ENCODE measurements at places on chromosomes 1 and 21.
A peak's percentile ranks its signal among the peaks of the same experiment; 100 is the strongest.

- peak; percentile 56 for DNase-seq
Observed at GRCh38 chr1:184386312-184387068, at the start of gene C1orf21. TSS of gene C1orf21 (plus strand) at chr1:184387029. CDS start at chr1:184477510, 90,481 bp downstream.

DNA sequence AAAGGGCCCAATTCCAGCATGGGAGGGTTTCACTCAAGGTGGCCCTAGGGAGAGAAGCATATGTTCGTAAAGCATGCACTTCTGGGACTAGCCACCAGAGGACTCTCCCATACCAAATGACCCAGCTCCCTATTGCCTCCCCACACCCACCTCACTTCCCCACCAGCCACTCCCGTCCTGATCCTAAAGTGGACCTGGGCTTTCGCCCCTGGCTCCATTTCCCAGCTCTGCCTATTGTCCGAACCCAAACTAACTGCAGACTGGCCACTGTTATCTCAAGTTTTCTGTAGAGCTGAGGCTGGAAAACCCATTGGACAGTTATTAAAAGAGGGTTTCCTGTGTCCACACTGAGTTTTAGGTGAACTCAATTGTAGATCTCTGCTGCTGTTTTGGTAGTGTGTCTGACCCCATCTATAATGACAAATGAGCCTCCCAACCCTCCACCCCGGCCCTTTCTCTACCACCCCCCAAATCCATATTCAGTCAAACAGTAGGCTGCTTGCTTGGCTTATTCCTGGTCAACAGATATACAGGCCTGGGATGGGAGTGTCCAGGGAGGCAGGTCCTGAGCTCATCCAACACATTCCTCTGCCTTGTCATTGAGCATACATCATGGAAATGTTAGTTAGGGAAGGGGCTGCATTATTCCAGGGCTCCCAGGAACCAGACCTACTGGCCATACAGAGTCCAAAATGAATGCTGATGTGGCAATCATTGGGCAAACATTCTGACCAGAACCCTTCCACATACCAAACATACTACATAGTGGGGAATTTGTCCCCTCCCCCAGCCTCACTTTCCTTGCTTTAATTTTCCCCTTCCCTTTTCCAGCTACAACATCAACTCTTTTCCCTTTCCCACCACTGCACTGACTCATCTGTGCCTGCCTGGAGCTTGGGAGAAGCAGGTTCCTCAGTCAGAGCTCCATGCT lies 59.2 kb downstream of the ABCA4 start:
- DNase-seq, result no peak

- no peak for DNase-seq
Observed at GRCh38 chr1:152009691-152010090, 16.0 kb upstream of the S100A10 start.

DNA sequence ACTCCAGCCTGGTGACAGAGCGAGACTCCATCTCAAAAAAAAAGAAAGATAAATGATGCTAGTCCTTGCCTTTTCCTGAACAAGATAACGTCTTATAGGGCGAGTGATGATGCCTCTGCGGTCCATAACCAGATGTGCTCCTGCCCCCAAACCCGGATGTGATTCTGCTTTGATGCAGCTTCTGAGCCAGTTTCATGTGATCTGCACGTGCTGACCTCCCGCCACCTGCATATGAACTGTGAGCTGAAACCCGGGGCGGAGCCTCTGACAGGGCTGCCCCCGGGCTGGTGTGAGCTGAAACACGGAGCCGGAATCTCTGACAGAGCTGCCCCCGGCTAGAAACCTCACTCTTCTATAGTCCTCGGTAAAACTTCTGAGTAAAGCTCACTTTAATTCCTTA lies 1.3 kb downstream of the KRTAP12-4 start:
- no peak for DNase-seq

- DNase-seq, result no peak
Observed at GRCh38 chr1:41456847-41457540, 27.5 kb downstream of the EDN2 start.

DNA sequence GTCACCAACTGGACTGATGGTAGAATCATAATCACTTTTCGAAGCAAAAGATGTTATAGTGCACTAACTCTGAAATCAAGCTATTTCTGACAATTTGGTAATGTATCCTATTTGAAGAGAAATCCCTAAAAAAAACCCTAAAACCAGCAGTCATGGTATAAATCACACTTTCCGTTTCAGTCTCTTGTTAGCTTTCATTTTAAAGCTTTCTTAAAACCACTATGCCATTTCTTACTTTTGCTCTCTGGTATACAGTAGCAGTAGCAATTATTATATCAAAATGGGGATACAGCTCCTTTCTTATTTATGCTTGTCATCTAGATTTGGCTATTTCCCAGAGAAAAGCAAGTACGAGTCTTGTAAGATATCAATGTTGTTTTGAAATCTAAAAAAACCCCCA lies 323.3 kb downstream of the KCTD3 start:
- DNase-seq, result no peak

DNA sequence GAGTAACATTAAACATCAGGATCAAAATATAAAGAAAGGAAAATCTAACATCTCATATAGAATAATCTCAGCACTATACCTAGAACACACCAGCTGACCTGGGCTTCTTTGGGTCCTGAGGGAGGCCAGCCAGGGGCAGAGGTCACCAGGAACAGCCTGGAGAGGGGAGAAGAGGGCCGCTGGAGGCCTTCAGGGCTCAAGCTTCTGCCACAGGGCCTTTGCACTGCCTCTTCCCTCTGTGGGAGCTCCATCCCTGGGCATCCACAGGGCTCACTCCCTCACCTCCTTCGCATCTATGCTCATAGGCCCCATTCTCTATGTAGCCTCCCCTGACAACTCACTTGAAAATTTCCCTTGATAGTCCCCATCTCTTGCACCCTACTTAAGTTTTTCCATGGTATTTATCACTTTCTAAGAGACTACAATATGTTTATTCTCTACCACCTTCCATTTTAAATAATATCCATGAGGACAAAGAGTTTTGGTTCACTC lies 73.9 kb downstream of the HIVEP3 start:
- DNase-seq, result no peak

GRCh38 chr1:65992165-65992821 lies 199.6 kb downstream of the PDE4B start:
- no peak for DNase-seq
